ENCODE measurements at places on chromosomes 5 and 9.

DNA sequence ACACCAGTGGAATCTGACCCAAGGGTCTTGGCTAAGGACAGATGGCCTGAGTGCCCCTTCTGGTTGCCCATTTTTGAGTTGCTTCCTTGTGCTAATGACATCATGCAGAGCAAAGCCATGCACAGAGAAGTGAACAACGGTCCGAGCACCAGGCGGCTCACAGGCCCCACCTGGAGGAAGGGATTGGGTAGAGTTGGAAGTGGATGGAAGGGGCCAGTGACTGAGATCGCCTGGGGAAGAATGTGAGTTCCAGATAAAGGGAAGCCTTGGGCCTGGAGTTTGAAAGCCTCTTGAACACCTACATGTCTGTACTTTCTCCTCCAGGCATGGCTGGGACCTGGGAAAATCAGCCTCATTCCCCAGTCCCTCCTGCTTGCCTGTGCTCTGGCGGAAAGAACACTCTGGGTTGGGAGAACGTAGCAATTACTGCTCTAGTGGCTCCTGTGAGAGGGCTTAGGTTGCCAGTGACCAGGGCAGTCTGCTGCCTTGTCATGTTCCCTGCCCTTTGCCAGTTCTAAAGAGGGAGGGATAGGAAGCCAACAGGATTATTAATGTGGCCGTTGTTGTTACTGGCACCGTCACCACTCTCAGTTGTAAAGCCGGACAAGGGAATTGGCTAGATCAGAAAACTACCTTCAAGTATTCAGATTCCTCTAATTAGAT is 62.5 kb upstream of the PTPN3 start:
- no peak for ATAC-seq

GRCh38 chr9:123368536-123369153 is 12.6 kb downstream of the CRB2 start:
- no peak for ATAC-seq

GRCh38 chr9:77807281-77807683 is 159.2 kb upstream of the GNA14 start:
- ATAC-seq = peak; percentile 62

GRCh38 chr9:98472216-98472615 is 216.8 kb upstream of the TBC1D2 start:
- no peak for ATAC-seq

GRCh38 chr5:74499256-74500050 is 141.1 kb downstream of the ENC1 start:
- no peak for ATAC-seq

Data from esophagus mucosa (tissue), 1 donor.